ENCODE measurements at places on chromosomes 4 and X.

GRCh38 chr4:142408003-142408441, 438.1 kb downstream of the INPP4B start:
- no peak for DNase-seq

GRCh38 chrX:102835504-102836146, 101.4 kb upstream of the RAB40AL start:
- DNase-seq, result no peak

- DNase-seq, result no peak
These were observed 841.6 kb downstream of the RAPGEF2 start for GRCh38 chr4:159944477-159944876.

DNA sequence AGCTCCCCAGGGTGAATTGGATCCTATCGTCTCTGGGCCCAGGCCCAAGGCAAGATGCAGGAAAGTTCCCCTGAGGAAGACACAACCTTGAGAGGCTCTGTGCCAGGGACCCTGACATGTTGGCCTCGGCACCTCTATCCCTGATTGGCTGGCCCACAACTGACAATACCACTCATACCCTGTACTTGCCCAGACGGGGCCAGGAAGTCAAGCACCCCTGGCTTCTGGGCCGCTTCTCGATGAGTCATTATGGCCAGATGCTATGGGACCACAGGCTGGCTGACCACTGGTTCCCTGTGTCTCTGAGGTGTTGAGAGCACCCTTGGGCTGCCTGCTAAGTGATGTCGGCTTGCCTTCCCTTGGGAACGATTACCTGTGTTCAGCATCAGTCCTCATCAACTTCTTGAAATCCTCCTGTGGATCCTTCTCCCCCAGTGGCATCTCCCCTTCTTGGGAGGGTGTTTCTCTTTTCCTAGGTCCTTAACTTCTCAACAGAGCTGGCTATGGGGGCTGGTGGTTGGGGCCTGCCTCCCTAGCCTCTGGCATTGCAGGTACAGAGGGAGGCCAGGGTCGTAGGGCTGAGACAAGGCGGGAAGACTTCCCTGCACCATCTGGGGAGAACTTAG, 54.5 kb upstream of the MAMLD1 start:
- no peak for DNase-seq

- no peak for DNase-seq
These were observed 70.8 kb upstream of the HHIP start for GRCh38 chr4:144575181-144575580.

- DNase-seq, result no peak
These were observed 40.9 kb downstream of the BRCC3 start for GRCh38 chrX:155112171-155112570.

- DNase-seq, result no peak
These were observed 115.4 kb upstream of the ESX1 start for GRCh38 chrX:104370089-104370488.

DNA sequence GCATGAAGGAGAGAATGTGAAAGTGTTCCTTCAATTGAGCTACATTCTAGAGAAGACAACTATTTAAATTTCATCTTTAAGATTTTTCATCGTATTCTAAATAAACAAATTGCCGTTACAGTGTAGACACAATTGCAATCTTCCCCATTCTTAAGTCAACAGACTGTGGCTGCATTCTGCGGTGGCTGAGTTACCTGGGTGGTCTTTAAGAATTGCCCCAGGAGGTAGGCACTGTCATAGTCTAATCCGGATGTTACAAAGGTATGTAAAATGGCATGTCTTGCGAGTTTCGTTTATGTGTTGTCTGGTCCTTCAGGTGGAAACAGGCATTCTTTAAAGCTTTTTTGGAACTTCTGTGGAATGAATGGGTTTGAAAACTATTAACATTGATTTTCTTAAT, 586.1 kb upstream of the PITX2 start:
- DNase-seq, result no peak

DNA sequence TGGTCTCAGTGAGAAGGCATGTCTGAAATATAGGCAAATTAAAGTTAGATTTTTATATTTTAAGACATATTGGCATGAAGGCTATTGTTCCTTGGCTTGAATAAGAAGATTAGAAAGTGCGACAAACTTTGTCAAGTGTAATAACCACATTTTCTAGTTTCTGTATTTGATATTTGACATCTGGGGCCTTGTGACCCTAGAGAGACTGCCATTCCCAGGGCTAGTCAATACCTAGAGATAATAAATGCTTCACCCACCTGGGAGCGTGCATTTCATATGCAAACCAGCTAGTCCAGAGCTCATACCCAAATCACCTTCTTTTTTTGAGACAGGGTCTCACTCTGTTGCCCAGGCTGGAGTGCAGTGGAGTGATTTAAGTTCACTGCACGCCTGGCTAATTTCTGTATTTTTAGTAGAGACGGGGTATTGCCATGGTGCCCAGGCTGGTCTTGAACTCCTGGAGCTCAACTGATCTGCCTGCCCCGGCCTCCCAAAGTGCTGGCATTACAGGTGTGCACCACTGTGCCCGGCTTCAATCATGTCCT, 62.6 kb downstream of the COQ2 start:
- DNase-seq, result no peak

GRCh38 chr4:42482516-42483327, 85.4 kb downstream of the SHISA3 start:
- no peak for DNase-seq

- DNase-seq, result no peak
These were observed 200.5 kb downstream of the FAM133A start for GRCh38 chrX:93874554-93874953.

GRCh38 chr4:183468210-183469095, 24.0 kb downstream of the CDKN2AIP start:
- DNase-seq, result no peak

GRCh38 chr4:77699731-77700210, 94.2 kb downstream of the CXCL13 start:
- DNase-seq, result peak; percentile 55

GRCh38 chr4:73662709-73663546, 42.7 kb upstream of the RASSF6 start:
- DNase-seq, result no peak

GRCh38 chr4:185651137-185651677, 115.9 kb upstream of the PDLIM3 start:
- no peak for DNase-seq

DNA sequence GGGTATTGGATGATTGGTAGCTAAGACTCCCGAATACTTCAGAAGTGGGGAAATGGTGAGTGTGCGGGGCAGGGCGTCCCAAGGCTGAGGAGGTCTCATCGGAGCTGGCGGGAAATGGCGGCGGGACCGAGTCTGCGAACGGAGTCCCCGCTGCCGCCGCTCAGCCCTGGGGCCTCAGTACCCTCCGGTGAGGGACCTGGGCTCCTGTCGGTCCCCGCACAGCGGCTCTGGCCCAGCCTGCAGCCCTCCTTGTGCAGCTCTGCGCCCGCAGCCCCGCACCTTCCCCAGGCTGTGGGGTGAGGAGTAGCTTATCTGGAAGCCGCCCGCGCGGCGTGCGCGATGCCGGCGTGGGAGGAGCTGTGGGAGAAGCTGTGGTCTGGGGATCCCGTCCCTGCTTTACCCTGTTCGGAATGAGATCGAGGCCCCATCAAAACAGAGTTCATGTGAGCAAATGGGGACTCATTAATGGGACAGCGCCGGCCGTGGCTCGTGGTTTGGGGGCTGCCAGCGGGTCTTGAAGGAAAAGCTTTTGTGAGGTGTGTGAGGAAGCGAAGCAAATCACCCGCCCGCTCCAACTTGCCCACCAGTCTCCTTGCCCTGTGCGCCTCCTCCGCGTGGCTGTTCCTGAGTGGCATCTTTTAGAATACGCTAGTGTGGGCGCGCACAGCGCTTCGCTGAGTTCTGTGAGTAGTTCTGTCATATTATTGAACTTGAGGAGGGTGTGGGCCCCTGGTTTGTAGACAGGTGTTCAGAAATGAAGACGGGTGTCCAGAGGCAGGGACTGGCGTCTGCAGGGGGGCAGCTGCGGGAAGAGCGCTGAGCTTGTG, 531 bp downstream of the ZNF141 start:
- no peak for DNase-seq

DNA sequence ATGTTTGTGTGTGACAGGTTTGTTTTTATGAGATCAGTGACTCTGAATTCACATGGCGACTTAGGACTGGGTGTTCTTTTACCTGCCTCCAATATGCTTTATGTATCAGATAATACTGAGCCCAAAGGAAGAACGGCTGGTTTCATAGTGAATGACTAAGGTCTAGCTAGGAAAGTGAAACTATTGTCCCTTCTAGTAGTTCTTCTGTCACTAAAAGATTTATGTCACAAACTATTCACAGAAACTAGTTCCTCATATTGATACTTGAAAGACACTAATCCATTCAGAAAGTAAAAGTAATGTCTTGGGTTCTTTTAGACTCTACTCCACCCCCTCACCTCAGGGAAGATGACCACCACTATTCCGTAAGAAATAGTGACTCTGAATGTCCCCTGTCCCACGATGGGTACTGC, 81.7 kb downstream of the EGF start:
- DNase-seq, result no peak

- DNase-seq, result no peak
These were observed 856 bp downstream of the SAT1 start for GRCh38 chrX:23783589-23784469.

DNA sequence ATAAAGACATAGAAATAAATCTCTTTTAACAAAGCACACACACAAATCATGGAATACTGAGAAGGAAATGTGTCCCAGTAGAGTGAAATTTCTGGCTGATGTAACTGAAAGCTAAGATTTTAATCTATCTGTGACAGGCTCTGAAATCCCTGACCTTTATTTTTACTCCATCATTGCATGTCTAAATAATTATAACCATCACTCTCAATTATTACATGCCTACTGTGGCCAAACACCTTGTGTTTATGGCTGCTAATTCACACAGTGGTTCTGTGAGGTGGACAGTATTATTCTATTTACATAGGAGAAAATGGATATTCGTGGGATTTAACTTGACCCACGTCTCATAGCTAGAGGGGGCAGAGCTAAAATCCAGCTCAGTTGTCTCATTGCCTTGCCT, 438.1 kb downstream of the TLL1 start:
- DNase-seq, result no peak

GRCh38 chr4:121666091-121666679, 30.6 kb downstream of the ANXA5 start:
- DNase-seq, result no peak

GRCh38 chrX:110036162-110037033, 33.5 kb downstream of the TMEM164 start:
- no peak for DNase-seq

GRCh38 chr4:57905965-57906364, 795.8 kb upstream of the IGFBP7 start:
- no peak for DNase-seq

DNA sequence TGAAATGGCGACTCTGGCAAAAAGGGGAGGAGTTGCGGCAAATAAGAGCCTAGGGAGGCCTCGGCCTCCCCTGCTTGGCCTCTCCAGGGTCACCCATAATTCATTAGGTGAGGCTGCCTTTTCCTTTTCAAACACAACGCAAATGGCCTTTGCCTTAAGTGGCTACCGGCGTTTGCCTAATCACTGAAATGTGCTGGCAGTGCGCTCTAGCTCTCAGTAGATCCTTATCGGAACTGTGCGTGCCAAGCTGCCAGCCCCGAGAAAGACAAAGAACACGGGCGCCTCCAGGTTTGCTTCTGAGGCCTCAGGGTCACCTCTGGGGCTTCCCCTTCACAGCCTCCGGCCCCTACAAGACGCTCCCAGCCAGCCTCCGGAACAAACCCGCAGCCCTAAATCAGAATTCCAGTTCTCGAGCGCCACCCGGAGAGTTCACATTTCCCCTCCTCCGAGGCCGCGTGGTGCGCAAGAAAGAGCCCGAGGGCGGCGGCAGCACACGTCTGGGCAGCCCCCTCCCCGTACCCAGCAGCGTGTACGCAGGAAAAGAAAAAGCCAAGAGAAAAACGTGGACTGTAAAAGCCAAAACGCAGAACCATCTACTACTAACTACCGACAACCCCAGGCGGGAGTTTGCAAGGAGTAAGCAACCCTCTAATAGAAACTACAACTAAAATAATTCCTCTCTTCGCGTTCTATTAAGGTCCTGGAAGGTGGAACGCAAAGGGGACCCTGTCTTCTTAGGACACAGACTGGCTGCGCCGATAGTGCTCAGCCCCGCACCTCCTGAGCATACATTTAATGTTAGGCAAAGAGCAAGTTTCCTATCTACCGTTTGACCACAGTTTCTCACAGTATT, 76.5 kb upstream of the BCOR start:
- DNase-seq, result no peak

- DNase-seq, result no peak
These were observed 62.2 kb upstream of the GIMD1 start for GRCh38 chr4:106430797-106431196.

DNA sequence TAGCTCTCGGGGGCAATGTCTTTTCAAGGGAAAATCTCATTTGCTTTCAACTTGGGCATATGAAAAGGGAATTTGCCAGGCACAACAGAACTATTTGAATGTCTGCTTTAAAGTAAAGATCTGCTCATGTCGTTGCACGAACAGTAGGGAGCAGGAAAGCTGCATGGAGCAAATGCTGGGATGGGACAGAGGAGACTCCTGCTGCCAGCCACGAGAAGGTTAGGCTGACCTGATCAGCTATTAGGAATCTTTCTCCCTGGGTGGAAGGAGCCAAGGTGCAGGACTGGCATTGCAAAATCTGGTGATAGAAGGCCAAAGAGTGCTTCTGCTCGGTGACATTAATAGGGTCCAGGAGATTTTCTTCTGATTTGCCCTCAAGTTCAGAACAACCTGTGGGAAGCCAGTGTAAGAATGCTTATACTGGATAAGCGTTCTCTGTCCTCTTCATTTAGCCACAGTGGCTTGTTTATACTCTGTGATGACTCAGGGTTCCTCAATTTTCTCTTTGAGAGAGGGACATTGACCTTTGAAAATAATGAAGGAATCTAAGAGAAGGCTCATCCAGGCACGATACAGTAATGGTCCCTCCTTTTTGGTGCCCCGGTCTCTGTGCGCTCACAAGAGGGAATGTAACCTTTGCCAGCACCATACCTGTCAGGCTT, 22.9 kb downstream of the FHL1 start:
- DNase-seq, result no peak

DNA sequence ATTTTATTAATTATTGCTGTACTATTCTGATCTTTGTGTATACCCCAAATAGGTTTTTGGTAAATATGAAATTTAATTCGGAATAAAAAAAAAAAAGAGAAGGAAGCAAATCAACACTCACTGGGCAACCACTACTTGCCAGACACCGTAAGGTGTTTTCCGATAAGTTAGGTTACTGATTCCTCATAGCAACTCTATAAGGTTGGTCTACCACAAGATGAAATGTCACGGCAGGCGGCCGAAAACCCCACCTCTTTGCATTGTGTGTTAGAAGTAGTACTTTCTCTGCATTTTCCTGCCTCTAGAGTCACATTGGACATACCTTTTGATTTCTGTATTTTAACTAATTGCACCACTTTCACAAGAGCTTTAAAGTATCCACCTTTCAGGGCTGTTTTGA, 44.5 kb upstream of the RASGEF1B start:
- DNase-seq, result no peak

GRCh38 chrX:45454290-45454689, 253.6 kb upstream of the DIPK2B start:
- no peak for DNase-seq
